Activated CD4-positive, alpha-beta memory T cell treated with anti-CD3 and anti-CD28 coated beads, Interleukin-2, amount 10 ng/mL, durations not matched to agents 7 days and 5 days (primary cell): ENCODE measurements at places on chromosomes 2 and 18.

DNA sequence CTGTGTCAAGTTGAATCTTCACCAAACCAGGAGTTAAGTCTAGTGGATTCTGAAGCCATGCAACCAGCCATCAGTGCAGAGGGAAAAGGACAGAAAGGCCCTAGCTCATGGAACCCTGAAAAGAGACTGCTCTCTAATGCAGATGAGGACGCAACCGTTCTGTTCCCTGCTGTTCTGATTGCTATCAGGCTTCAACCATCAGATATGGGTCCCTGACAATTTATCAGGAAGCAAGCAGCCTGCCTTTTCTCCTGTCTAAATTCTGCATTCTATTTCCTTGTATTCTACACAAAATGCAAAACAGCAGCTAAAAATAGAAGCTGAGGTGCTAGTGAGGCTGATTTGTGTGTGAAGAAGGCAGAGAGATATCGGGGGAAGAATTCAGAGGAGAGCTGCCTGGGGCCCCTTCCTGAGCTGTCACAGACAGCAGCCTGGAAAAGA, 68.4 kb upstream of the RTN4 start:
- no peak for DNase-seq

- DNase-seq = peak; percentile 28
Measured at GRCh38 chr2:160703648-160704585, 210.3 kb upstream of the RBMS1 start.

- DNase-seq = no peak
Measured at GRCh38 chr2:56314796-56315195, 131.0 kb downstream of the CCDC85A start.

DNA sequence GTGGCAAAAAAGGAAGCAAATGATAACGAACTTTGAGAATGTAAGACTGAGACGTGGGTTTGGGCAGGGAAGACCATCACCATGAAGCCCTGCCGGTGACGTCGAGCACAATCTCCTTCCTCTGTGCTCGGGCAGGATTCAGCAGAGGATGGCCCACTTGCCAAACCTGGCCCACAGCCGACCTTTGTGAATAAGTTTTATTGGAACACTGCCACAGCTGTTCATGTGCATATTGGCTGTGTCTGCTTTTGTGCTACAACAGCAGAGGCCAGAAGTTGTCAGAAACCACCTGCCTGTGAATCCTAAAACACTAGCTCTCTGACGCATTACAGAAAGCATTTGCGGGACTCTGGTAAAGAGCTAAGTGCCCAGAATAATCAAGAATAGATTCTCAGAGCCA, 223.9 kb downstream of the MYT1L start:
- no peak for DNase-seq

GRCh38 chr2:218228366-218229090, 11.5 kb downstream of the ARPC2 start:
- no peak for DNase-seq

GRCh38 chr2:36781907-36782720, 85.6 kb downstream of the VIT start:
- DNase-seq = no peak

DNA sequence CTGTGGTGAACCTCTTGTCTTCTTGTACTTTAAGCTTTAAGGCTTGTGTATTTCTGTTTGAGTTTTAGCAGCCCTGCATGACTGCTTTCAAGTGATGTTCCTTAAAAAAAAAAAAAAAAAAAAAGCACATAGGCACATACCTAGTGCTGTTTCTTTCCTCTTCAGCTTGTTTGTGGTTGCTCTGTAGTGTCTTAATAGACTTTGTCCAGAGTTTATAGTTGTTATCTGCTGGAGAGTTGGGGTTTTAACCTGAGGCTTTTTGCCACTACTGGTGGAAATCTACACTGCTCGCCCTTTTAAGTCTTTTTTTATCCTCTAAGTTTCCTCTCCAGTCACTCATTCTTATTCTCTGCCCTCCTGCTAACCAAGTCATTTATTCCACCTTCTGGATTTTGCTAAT, 34.5 kb downstream of the AGFG1 start:
- DNase-seq = no peak

DNA sequence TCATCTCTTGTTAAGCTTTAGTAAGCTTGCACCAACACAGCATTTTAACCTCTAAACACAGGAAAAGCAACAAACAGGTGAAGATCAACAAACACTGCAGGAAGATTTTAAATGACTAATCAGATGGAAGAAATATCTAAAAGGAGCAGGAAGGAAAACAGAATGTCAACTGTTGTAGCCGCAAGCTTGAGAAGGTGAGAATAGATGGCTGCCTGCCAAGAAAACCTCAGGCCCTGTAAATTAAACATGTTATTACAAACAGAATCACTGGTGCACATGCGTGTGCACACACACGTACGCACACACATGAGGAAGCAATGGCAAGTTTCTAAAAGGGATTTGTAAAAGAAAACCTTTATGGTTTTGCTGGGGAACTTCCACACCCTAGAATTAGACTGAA, 257.8 kb upstream of the GALNT5 start:
- no peak for DNase-seq

DNA sequence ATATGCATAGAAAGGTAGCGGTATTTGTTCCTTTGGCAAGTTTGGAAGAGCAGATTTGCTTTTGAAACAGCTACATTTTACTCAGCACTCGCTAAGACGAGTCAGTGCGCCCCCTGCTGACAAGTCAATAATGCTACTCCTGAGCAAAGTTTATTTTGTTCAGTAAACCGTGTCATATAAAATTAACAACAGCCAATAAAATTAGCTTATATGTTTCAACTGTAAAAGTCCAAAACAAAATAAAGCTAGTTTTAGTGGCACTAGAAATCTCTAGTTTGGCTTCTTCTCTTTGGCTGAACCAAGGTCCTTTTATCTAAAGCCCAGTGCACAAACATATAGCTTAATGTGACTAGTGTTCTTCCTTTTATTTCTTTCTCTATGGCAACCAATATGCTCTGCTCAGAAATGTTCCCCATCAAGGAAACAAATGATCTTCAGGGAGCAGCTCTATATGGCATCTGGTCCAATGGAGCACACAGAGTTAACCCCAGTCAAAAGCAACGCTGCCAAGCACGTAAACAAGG, 4.2 kb upstream of the POU3F3 start:
- peak; percentile 63 for DNase-seq

DNA sequence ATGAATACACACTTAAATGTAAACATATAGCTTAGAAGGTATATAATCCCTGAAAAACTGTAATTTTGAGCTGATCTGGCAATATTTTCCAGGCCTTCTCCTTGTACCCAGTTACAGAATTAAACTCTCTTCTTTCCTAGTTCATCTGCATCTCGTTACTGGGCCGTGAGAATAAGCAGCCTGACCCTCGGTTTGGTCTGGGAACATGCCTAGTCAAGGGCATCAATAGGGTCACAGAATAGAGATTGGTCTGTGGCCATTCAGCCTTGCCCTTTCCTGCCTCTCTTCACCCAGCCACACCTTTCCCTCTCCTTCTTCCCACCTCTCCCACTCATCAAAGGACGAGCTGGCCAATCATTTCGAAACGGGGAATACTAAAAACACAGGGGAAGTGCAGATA, 27.3 kb downstream of the SULT1C2 start:
- DNase-seq = no peak

GRCh38 chr2:158071018-158071417, 30.7 kb upstream of the UPP2 start:
- no peak for DNase-seq

GRCh38 chr2:220856486-220856885, 715.6 kb downstream of the EPHA4 start:
- no peak for DNase-seq

GRCh38 chr2:127225186-127225960, 5.3 kb upstream of the CYP27C1 start:
- no peak for DNase-seq

GRCh38 chr2:102478686-102479470, 5.9 kb downstream of the SLC9A4 start:
- DNase-seq = no peak

- DNase-seq = no peak
Measured at GRCh38 chr2:240636563-240637115, 11.4 kb downstream of the GPR35 start.

GRCh38 chr2:33051586-33052360, 105.0 kb downstream of the LTBP1 start:
- no peak for DNase-seq

- no peak for DNase-seq
Measured at GRCh38 chr18:35197296-35197695, 43.5 kb upstream of the ZNF397 start.
